Right kidney (tissue), 9 donors: ENCODE measurements at places on chromosomes 3 and 15.

DNA sequence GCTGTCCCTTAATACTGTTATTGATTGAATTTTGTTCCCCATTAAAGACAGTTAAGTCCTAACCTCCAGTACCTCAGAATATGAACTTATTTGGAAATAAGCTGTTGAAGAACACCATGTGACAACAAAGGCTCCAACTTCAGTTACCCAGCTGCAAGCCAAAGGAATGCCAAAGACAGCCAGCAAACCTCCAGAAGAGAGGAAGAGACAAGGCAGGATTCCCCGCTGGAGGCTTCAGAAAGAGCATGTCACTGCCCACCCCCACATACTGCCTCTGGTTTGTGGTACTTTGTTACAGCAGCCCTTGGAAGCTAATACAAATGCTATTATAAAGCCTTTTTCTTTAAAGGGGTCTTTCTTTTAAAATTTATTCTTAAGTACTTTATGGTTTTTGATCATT, 18.4 kb upstream of the NEK10 start:
- DNase-seq = no peak

GRCh38 chr3:56137415-56137814, 330.9 kb downstream of the ERC2 start:
- DNase-seq = no peak

- DNase-seq = peak; percentile 19
These were observed 1.3 kb downstream of the MYRIP start for GRCh38 chr3:39810647-39811161.

- DNase-seq = no peak
These were observed 895.5 kb downstream of the ROBO2 start for GRCh38 chr3:77935418-77935817.

DNA sequence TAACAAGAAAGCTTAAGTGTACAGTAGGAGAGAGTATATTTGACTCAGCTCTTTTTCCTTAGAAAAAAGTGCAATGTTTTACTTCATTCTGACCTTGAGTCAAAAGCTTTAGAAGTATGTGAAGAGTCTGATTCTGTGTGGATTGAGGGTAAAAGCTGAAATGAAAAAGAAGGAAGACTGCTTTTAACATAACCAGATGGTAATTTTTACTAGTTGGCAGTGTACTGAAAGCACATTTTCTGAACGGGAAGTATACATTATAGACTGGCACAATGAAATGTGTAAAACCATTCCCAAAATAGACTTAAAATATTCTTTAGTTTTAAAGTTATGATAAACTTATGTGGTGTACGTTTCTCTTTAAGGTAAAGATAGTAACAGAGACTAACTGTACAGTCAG, 197.8 kb upstream of the ZNF717 start:
- no peak for DNase-seq

GRCh38 chr3:144242747-144243146, 271.1 kb downstream of the DIPK2A start:
- no peak for DNase-seq

- no peak for DNase-seq
These were observed 819.4 kb downstream of the DIPK2A start for GRCh38 chr3:144791034-144791433.

DNA sequence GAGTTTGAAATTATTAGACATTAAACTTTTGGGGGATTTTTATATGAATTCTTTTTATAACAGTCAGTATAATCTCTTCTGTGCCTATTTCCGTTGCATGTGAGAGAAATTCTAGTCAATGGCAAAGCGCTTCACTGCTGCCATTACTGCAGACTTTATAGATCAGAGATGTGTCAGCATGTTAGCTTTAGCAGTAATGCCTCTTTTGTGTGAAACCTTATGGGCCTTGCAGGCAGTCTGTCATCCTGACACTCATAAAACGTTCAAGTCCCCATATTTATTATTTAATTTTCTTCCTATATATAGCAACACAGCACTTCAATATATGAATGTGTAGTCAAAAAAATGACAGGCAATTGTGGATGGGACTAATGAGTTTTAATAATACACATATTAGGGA, 191.0 kb downstream of the NLGN1 start:
- DNase-seq = no peak

DNA sequence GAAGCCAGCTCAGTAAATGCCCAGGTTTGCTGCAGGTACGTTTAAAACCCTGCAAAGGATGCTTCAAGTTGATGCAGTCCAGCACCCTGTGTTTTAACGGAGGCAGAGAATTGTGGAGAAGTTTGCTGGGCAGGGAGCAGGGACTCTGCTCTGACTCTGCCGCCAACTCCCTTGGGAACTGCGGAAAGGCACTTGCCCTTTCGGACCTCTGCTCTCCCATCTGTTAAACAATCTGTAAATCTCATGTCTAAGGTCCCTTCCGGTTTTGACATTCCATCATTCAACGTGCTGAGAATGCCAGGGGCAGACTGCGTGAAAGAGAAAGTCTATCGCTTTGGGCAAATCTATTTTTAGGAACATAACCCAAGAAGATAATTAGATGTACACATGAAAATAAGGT, 184.5 kb downstream of the OPA1 start:
- no peak for DNase-seq

DNA sequence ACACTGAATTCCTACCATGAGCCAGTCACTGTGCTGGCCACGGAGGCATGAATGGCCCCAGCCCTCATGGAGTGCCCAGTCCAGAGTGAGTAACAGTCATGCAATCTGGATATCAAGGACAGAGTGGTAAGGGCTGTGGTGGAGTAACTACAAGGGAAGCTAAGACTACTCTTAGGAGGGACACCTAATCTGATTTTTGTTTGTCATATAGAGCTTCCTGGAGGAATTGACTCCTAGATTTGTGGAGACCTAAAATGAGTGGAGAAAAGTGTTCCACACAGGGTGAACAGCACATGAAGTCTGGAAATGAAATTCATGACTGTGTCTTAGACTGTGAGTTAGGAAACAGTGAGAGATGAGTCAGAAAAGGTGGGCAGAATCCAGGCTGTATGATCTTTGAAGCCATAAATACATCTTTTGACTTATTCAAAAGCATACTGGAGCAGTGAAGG, 219.9 kb downstream of the NFKBIZ start:
- DNase-seq = no peak

- DNase-seq = no peak
These were observed 763.5 kb downstream of the EDEM1 start for GRCh38 chr3:5951026-5951425.

DNA sequence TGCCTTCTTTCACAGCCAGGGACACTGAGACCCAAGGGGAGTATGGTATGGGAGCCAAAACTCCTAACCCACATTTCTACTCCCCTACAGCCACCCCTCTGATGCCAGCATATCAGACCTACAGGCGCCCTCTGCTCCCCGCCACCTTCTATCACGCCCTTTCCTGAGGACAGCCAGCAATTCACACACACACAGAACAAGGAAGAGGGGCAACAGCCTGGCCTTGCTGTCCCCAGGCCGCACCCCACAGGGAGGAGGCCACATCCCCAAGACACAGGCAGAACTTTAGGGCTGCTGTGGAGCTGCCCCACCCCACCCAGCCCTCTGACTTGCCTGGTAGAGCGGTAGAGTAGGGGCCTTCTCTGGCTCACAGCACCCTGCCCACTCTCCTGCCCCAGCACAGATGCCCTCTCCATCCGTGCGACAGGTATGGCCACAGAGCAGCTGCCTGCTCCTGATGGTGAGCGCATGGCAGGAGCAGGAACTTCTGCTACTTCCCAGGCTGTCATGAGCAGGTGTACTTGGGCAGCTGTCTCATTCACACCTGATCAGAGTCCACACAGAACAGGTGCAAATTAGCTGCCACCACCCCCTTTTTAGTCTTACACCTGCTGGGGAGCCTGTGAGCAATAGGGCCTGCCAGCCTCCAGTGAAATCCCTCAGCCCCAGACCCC, 33.4 kb downstream of the CCDC33 start:
- DNase-seq = no peak

GRCh38 chr15:35194296-35194695, 109.2 kb upstream of the NANOGP8 start:
- no peak for DNase-seq

GRCh38 chr3:194884649-194885315, 199.1 kb downstream of the FAM43A start:
- DNase-seq = no peak

DNA sequence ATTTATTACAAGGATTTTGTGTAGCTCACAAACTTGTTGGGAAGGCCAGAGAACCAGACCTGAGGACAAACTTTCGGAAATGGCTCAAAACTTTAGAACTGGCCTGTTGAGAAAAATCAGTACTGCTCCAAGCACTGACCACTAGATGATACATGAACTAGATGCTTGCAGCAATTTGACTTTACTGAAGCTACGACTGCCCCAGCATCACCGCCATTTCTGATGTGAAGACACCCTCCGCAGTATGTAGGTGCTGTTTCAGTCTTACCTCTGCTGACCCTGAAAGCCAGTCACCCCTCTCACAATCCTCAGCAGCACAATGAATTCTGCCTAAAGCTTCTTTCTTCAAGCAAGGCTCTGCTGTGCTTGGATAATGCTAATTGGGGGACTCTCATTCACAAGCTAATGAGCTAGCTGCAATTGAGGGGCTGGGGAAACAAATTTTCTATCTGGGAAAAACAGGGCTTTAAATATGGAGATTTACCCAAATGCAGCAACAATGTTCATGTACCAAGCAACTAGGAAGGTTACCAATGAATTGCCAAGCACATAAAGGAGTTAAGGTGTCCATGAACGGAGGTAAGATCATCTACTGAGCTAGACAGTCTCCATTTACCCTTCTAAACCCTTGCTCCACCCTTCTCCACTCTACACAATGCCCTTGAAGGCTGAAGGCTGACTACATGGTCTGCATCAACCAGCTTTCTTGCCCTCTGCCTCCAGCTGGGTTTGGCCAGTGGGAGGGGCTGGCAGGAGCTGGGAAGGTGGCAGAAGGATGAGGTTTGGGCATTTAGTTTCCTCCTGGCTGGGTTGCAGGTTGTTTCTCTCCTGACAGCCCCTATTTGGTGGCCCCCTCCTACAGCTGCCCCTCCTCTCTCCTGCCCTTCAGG, 53.2 kb upstream of the FSTL1 start:
- no peak for DNase-seq

DNA sequence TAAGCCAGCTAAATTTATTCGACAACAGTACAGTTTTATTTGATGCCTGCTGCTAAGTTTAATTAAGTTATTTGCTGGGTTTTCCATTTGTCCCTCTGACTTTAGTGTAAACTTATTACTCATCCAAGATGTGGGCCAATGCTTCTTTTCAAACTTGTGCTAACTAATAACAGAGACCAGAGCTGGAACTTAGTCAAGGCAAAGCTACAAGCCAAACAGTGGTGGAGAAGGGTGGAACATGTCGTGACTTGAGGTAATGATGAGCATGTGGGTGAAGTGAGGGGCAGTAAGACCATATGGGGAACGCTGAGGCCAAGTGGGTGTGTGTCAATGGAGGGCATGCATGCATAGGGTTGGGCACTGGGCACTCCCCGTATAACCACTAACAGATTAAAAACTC, 63.9 kb downstream of the NMD3 start:
- DNase-seq = no peak

- DNase-seq = no peak
These were observed 22.5 kb upstream of the TSC22D2 start for GRCh38 chr3:150385296-150386242.

GRCh38 chr15:38307251-38307650, 54.6 kb downstream of the SPRED1 start:
- no peak for DNase-seq

DNA sequence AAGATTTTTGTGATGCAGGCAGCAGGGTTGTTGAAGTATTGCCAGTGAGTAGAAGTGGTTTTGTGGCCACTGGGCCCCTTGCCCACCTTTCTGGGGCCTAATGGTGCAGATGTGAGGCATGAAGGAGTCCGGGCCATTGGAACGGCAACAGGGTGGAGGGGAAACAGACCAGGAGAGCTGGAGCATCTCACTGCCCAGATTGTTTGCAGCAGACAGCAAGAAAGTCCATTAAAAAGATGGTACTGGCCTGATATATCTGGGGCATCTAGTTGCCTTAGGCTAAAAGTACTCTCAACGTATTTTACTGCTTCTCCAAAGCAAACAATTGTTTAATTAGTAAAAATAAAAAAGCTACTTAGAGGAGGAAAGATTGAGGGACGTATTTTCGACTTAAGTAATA, 298.4 kb downstream of the SATB1 start:
- DNase-seq = no peak

GRCh38 chr3:66629982-66630368, 129.2 kb upstream of the LRIG1 start:
- no peak for DNase-seq

GRCh38 chr15:58762731-58763130, 8.4 kb upstream of the MINDY2 start:
- DNase-seq = no peak

DNA sequence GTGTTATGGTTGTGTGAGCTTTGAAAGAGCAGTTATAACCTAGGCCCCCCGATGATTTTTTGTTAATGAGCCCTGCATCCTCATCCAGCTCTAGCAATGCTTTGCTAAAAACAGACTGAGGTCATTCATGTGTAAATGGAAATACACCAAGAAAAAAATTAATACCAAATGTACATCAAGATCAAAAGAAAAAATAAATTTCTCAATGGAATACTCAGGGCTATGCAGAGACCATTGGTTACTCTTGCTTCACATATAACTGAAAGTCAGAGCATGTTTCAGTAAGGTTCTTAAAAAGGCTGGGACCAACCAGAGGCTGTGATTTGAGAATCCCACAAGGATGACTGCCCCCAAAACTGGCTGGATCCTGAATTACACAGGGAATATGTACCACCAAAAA, 48.0 kb downstream of the ARHGAP31 start:
- DNase-seq = no peak

DNA sequence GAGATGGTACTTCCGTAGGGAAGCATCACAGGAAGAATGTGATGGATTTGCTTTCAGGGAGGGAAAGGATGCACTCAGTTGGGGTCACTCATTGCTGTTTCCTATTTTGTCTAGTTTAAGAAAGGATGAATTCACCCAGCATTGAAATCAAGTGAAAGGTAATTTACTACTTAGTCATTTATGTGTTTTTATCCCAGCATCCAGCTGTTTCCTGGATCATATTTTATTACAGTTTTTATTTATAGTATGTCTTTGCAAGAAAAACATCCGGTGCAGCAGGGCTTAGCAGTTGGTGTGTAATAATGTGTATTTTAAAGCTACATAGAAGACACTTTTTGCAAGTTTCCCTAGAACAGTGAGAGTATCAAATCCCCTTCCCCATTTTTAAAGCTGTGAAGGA, 37.4 kb upstream of the GOLGA8B start:
- no peak for DNase-seq

- DNase-seq = no peak
These were observed 223.0 kb downstream of the THSD4 start for GRCh38 chr15:71338265-71338664.

DNA sequence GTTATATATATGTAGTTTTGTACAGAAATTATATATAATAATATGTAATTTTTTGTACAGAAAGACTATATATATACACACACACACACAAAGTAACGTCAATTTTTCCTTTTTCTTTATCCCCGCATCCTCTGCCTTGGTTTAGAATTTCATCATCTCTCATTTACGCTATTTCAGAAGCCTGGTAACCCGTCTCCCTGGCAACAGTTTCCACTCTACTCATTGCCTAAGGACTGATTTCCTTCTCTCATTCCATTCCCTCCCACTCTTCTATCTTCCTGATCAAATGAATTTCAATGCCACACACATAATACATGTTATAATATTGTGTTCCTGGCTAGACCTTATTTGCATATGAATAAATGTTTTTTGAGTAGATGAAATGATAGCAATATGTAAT, 47.8 kb upstream of the NDN start:
- DNase-seq = no peak

- peak; percentile 13 for DNase-seq
These were observed 61.3 kb upstream of the ACKR4 start for GRCh38 chr3:132535575-132536441.
